Brain microvascular endothelial cell (primary cell): ENCODE measurements at places on chromosomes 5 and 9.

GRCh38 chr9:137255448-137256114 is 454 bp downstream of the NELFB start:
- DNase-seq, result no peak

DNA sequence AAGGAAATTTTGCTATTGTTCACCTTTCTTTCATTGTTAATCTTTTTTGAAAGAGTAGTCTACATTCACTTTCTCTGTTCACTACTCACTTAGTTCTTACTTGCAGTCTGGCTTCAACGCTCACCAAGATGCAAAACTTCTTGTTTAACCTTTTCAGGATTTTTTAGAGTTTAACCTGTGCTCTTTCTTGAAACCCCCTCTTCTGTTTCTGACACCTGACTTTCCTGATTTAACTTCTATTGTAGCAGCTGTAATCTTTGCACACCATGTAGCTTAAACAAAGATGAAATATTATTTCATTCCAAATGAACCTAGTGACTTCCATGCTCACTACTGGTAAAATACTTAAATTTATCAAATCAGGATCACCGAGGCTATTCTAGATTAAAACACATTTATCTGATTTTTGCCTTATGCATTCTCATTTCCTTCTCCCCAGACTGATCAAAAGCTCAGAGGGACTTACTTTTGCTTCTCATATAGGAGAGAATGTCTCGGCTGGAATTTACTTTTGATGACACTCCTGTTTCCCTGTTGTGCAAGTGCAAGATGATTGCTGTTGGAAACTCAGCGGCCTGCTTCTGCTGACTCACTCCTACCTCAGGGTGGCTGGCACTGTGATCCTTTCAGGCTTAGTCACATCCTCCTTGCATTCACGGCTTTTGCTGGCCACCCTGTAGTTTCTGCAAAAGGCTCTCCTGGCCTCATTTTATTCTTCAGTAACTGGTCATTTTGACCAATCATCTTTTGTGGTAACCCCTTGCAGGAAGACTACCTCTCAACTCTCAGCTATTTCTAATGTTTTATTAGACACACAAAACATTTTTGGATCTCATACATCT is 109.3 kb upstream of the IFNE start:
- DNase-seq, result peak; percentile 98

DNA sequence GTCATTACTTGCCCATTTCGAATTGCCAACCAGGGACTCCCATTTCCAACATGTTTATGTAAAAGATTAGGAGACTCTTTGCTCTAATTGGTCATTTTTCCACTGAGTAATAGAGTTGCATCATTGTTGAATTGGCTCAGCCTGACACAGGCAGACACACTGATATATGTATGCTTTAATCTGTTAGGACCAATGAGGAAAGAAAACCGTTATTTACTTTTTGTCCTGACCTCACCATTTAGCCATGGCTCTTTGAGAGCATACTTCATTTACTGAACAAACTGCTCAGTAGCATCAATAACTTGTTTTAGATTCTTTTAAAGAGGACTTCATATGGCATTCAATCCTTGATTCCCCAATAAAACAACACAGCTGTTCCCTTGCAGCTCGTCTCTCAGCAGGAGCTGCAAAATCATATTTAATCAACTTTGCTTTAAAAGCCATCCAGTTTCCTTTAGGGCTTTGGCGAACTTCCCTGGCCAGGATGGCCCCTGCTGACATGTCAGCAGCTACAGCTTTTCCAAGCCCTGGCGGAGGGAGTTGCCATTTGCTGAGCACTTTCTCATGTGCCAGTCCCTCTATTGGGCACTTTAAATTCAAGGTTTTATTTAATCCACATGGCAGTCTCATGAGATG is 251.5 kb upstream of the TNC start:
- DNase-seq, result peak; percentile 66

DNA sequence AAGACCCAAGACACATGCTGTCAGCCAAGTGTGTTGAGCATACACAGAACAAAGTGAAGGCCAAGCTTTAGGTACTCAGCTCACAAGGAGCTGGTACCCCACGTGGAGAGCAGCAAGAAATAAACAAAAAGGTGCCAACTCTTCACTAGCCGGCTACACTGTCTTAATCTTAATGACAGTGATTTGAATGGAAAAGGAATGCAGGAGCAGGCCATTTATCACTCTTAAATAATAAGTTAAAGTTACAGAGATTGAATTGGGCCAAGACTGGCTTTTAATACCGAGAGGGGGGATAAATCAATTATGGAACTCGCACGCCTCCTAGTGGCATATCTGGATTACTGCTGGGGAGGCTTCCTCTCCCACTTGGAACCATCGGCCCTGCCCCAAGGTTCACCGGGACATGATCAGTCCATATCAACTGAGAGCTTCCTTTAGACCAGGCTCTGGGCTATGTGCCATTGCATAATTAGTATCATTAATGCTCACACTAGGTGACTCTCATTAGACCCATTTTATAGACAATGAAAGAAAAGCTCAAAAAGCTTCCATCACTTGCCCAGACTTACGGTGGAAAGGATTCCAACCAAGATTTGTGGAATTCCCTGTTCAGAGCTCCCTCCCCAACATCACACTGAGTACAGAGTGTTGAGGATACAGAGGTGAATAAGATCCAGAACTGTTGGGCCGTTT is 94.0 kb downstream of the ACTL7B start:
- DNase-seq, result peak; percentile 54

DNA sequence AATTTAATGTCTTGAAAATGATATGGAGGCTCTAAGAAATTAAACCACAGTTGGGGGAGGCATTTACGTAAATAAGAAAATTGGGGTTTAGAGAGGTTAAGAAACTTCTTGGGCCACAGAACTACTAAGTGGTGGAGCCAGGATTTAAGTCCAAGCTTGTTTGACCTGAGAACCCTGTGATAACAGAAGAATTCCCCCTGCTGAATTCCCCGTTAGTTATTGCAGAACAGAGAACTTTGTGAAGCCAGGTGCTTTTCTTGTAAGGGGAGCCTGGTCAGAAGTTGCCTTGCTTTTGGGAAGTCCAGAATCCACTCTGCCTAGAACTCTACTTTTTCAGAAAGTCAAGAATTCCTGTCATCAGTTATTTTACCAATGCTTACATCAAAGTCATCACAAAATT is 309.3 kb upstream of the SEMA6A start:
- DNase-seq, result no peak
